HCT116 (cell line): ENCODE measurements at places on chromosomes 7 and 10.

DNA sequence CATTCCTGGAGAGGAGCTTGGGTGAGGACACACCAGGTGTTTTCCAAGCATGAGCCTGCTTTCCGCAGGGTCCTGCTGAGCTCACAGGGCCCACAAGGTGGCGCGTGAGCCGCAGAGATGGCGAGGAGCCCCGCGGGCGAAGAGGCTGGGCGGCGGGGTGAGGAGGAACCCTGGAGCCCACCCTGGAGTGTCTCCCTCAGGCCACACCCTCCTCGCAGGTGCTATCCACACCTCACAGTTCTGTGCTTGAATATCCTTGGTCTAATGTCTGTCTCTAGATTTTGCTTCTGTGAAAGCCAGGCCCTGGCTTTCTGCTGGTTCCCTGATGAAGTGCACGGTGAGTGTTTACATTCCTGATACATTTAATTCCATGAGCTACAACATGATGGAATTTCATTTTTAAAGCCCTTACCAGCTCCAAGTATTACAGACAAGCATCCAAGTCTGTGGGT, 433.6 kb downstream of the ACTR3B start:
- DNase-seq, result no peak

GRCh38 chr10:89301721-89302445, at the start of gene IFIT2:
TSS of gene IFIT2 (plus strand) at chr10:89302046. CDS start at chr10:89302124, 78 bp downstream.
- DNase-seq, result no peak

GRCh38 chr10:131032329-131033165, 279.0 kb downstream of the TCERG1L start:
- DNase-seq, result no peak

DNA sequence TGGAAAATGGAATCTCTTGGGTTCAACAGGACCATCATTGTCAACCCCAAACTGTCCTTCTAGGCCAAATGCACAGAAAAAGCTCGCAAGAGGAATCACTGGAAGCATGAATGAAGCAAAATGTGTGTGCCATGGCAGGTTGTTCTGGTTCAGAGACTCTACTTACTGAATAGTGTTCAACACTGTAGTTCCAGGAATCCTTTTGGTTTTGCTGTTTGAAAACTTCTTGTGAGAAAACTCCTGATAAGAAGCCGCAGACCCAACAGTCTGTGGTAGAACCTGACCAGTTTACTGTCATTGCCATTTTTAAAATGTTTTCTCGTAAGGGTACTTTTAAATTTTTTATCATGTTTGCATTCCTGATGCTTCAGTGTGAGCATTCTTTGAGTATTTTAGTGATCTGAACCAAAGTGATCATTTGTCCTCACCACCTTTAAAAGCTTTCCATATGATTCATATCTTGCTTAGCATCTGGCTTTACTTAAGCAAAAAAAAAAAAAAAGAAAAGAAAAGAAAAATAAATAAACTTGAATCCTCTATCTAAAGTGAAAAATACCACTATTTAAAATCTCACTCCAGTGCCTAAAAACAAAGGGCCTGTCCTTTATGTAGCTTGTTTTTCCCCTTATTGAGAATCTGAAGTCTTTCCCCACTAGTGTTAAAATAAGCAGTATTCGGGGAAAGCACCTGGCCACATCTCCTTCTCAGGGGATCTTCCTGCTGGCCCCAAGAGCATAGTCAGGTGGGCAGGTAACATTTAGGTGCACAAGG, 92.4 kb downstream of the WNT2 start:
- no peak for DNase-seq

DNA sequence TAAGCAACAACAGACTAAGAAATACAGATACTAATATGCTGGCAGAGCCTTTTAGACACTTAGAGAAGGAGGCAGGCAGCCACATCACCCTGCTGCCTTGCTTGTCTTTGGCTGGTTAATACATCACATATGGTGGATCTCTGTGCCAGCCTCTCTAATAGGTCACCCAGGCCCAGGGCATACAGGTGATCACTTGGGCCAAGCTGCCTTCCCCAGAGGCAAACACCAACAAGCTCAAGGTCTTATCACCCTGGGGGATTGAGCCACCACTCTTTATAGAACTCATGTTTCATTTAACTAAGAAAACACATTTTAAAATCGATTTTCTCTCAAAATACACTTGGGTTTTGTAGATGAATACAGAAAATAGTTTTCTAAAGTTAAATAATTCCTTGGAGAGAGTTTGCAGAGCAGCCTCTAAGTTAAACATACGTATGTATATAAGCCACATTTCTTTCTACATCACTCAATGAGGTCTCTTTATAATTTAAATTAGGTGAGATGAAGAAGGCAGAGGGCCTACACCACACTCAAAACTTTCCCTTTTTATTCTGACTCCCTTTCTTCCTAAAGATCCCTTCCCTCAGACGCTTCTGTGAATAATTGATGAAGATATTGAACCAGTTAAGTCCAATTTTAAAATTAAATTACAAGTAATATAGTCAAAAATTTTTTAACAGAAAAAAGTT, 556.8 kb upstream of the GHITM start:
- DNase-seq, result no peak

DNA sequence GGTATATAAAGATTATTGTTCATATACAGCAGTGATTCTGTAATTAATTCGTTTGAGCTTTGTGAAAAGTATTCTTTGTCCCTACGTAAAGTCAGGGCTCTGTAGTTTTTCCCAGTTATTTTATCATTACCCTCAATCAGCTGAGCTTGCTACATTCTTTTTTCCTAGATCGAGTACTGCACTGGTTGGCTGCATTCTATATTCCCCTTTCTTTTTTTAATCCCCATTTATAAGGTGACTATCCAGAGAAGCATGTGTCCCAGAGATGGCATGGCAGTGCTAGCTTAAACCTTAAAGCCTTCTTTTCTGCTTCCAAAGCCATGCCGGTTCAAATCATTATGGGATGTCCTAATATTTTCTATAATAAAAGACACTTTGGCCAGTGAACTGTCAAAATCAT, 230.1 kb upstream of the CELF2 start:
- no peak for DNase-seq

GRCh38 chr7:159013181-159013690, 131.4 kb downstream of the VIPR2 start:
- DNase-seq, result no peak

- DNase-seq, result no peak
Observed at GRCh38 chr7:23852135-23852534, 142.1 kb downstream of the STK31 start.

DNA sequence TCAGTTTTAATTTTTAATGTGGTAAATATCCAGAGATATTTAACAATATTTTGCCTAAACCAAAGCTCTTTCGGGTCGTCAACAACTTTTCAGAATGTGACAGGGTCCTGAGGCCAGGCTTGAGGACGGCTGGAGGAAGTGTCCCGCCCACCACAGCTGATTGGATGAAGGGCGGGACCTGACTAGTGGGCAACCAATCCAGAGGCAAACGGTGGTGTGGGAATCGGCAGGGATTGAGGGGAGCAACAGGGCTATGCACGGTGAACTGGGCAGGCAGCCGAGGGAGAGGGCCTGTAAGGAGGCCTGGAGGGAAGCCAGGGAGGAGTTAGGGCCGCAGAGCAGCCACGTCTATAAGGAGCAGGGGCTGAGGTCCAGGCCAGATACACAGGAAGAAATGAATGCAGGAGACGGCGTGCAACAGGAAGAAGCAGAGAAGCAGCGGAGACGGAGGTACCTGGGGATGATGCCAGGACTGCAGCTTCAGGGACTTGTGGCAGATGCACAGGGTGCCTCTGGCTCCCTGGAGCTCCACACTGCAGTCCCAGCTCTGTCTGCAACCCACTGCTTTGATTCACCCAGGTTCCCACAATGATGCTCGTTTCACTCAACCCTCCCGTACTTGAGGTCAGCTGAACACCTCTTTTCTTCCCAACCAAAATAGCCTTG, 46.1 kb upstream of the ZMIZ1 start:
- peak; percentile 35 for DNase-seq

GRCh38 chr7:77540402-77540822, 3.3 kb downstream of the PTPN12 start:
- no peak for DNase-seq

DNA sequence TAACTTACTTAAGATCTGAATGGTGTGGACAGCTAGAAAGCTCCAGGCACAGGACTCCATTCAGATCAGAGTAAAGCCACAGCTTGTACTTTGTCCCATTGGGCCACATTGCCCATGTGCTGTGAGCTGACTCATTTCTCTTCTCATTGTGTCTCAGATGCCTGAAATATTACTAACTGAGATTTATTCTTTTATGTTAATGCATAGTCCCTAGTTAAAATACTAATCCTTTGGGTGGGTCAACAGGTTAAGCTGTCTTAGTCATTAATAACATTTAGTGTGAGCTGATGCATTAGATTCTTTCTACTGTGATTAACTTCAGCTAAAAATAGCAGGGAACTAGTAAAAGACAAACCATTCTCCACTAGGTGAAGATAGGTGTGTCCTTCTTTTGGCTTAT, 104.7 kb upstream of the ARMC3 start:
- DNase-seq, result peak; percentile 95

DNA sequence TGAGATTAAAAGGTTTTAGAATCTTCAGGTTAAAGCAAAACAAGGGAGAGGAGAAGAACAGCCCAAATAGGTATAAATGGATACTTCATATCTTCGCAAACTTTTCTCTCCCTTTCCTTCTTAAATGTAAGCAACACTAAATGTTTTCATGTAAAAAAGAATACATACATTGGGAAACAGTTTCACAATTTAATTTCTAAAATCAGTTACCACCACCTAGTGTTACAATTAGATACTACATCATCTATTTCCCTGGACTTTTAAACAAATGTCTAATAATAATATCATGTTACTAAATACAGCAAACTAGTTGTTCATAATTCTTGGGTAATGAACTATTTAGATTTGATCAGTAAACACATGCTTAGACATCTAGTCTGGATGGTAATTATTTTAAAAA, 35.8 kb downstream of the MINDY3 start:
- no peak for DNase-seq

GRCh38 chr7:46129831-46130230, 208.8 kb upstream of the IGFBP3 start:
- DNase-seq, result no peak
